ENCODE measurements at places on chromosomes 16 and 17.
A peak's percentile ranks its signal among the peaks of the same experiment; 100 is the strongest.

- DNase-seq, result no peak
Measured at GRCh38 chr16:9054460-9054859, 37.0 kb upstream of the HAPSTR1 start.

GRCh38 chr16:23182679-23183542 lies at the start of gene SCNN1G:
Gene SCNN1G (plus strand): TSS chr16:23182745. CDS start chr16:23186272, 3,527 bp downstream.
- no peak for DNase-seq

DNA sequence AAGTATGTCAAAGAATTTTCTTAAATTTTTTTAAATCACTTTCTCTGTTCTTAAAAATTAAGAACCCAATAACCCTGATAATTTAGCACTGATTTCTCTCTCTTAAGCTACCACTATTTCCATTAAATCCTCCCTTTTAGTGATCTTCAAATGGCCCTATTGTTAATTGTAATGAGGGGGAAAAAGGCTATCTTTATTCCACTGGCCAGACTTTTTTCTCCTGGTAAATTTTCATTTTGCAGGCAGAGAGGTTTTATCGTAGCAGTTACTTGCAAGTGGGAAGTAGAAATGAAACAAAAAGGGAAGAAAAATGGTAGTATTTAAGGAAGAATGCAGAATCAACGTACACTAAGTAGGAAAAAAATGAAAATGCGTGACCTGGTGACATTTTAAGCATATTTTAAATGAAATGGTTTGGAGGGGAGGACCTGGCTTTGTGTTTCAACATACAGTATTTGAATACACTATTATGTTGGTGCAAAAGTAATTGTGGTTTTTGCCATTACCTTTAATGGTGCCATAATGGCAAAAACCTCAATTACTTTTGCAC lies 224.9 kb downstream of the TANC2 start:
- no peak for DNase-seq

GRCh38 chr17:81457401-81457800 lies 55.2 kb downstream of the ACTG1 start:
- DNase-seq, result no peak

GRCh38 chr17:57833179-57833939 lies 16.5 kb downstream of the MRPS23 start:
- DNase-seq, result peak; percentile 64

GRCh38 chr16:69402439-69402838 lies 16.6 kb upstream of the TERF2 start:
- DNase-seq, result peak; percentile 13

DNA sequence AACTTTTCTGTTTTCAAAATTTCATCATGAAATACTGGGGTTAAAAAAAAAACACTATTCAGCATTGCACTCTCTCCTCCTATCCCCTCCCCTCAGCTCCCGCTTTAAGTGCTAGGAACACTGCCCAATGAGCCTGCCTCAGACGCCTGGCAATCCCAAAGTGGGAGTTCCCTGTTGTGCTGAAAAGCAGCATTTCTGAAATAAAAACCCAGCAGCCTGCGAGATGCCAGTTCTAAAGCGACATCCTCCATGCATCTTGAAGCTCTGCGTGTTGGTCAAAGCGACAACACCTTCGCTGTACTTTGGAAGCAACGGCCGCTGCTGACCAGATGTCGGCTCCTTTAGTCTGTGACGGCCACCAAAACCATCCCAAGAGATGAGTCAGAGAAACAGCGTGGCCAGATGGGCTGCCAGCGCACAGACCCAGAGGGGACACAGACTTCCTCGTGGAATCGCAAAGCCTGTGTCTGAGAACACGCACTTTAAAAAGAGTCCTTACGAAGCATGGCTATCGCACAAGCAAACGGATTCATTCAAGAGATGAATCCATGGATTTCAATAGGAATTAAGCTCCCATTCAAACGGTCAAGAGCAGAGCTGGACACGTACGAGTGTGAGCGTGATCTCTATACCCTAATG lies 32.8 kb downstream of the FBXO31 start:
- DNase-seq, result no peak

DNA sequence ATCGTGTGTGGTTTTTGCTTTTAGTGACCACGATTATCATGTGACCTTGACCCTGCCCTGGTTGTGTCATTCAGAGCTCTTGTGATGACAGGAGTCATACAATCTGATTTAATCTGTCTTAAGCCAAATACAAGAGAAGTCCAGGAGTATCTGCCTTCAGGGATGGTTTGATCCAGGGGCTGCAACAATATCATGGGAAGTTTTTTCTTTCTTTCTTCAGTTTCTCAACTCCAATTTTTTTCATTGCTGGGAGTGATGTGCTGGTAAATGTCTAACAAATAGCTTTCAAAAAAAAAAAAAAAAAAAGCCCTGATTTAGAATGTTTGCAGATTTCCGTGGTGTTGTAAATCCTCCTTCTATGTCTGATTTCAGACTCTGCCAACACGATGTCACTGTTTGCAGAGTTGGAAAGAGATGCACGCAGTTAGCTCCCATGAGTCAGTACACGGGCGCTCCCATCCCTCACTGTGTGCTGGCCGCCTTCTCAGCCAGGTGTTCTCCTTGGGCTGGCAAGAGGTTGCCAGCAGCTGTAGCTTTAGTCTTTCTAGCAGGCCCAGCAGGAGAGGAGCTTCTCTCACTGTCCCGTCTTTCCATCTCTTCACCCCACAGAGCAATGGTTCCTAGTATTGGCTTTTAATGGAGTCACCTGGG lies 229.7 kb downstream of the SNX29 start:
- DNase-seq, result no peak

- no peak for DNase-seq
Measured at GRCh38 chr16:65120831-65121721, 787 bp downstream of the CDH11 start.

- no peak for DNase-seq
Measured at GRCh38 chr17:82754297-82755208, 2.7 kb downstream of the TBCD start.

GRCh38 chr17:72416905-72417304 lies 296.1 kb downstream of the SOX9 start:
- DNase-seq, result no peak

DNA sequence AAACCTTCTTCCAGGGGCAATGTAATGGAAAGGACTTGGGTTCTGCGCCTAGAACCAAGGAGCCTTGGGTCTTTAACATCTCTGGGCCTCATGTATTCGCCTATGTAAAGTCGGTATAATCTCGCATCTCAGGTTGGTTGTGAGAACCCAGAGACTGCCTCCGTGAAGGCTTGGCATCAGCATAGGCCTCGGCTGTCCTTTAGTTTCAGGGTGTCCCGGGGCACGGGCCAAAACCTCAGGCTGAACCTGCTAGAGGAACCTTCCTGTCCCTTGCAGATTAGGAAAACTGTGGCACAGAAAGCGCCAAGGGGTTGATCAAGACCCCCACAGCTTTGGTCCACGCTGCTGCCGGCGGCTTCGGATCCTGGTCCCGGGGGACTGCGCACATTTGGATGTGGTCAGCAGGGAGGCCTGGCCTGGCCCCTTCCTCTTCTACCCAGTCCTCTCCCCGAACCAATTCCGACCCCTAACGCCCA lies 772 bp upstream of the PHAF1 start:
- DNase-seq, result no peak

GRCh38 chr16:30113711-30114333 lies 485 bp upstream of the GDPD3 start:
- DNase-seq, result no peak

DNA sequence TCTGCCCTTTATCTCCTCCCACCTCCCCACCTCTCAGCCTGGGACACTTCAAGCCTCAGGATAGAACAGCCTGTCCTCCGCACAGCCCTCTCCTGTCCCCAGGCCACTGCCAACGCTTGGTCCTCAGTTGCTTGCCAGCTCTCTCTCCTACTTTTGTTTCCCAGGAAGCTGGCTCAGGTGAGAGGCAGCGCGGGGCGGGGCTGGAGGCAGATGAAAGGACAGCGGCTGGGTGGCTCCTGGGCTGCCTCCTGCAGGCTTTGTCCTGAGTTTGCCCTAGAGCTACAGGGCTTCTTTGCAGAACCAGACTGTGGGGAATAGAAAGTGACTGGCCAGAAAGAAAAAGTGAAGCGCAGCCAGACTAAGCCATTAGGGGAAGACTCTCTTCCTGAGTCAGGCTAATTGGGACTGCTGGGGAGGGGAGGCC lies 48.2 kb upstream of the CDC42EP4 start:
- no peak for DNase-seq

DNA sequence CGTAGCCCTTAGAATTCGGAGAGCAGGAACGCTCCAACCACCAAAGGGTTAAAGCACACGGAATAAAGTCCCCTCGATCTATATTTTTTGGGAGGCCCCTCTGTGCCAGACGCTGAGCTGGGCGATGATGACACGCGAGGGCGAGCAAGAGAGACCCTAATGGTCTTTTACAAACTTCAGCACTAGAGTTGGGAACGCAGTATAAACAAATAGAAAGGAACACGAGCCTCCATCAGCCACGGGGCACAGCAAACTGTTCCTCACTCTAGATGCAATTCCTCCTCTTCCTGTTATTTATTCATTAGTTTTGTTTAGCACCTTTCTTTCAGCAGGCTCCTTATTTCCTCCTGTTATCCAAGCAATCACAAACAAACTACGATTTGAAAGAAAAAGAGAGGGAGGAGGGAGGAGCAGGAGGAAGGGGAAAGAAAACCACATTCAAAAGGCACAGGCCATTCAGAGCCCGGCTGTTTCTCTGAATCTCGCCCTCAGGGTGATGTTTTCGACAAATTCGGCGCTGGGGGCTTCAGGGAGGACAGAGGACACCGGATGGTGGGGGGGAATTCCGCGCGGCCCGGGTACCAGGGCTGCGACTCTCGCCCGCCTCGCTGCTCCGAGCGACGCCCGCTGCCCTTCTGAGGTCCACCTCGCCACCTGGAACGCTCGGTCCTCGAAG lies 1.6 kb downstream of the TOX3 start:
- no peak for DNase-seq

DNA sequence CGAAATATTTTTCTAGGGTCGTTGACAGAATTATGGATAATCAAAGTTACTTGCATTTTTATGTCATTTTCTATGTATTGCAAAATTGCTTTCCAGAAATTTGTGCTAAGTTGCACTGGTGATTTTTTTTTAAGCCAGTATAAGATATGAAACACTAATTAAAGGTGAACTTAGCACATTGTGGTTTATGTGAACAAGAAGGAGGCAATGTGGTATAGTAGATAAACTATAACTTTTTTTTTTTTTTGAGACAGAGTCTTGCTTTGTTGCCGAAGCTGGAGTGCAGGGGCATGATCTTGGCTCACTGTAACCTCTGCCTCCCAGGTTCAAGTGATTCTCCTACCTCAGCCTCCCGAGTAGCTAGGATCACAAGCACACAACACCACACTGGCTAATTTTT lies 13.2 kb downstream of the DGKE start:
- DNase-seq, result no peak

DNA sequence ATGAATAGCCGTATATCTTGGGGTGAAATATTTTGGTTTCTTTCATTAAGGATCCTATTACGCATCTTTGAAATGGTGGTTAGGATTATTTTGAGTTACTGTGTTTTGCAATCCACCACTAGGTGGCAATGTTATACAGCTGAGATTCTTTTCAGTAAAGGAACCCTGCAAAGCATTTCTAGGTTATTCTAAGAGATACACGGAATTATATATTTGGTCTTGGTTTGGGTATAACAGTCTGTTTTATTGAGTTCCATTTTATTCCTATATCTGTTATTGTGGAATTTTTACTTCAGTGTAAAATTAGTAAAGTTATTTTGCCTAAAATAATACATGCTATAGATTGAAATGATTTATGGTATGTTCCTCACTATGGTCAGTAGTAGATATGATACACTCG lies 62.9 kb upstream of the CPHXL start:
- DNase-seq, result peak; percentile 13

DNA sequence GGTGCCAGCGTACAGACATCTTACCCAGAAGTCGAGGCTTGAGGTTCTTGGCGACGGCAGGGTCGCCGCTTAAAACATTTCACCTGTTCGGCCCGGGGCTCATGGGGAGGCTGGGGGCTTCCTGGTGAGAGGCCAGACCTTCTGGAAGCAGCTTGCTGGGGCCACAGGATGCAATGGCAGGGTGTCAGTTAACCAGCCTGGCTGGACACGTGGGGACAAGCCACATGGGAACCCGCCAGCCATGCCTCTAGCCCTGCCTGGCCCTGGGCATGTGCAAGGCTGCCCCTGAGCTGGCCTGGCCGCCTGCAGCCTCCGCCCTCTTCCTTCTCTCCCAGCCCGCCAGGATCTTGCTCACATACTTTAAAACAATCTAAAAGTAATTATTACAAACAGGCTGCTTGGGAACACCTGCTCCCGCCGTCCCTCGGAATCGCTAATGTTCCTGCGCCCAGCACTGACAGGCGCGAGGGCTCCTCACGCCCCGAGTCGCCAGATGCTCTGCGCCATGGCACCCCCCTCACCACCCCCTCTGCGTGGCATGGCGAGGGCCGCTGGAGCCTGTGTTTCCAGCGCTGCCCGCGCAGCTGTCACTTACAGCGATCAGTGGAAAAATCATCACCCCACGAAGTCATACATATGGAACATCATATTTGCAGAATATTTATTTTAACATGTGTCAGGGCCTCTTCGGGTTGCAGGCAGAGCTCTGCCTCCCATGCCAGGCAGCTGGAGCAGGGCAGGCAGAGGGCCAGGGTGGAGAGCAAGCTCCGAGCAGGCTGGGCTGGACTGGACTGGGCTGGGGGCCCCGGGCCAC lies 188.7 kb upstream of the GSE1 start:
- DNase-seq, result no peak

- DNase-seq, result no peak
Measured at GRCh38 chr16:30445149-30445407, 596 bp downstream of the SEPHS2 start.

GRCh38 chr17:78628547-78629435 lies 51.6 kb upstream of the DNAH17 start:
- DNase-seq, result no peak

DNA sequence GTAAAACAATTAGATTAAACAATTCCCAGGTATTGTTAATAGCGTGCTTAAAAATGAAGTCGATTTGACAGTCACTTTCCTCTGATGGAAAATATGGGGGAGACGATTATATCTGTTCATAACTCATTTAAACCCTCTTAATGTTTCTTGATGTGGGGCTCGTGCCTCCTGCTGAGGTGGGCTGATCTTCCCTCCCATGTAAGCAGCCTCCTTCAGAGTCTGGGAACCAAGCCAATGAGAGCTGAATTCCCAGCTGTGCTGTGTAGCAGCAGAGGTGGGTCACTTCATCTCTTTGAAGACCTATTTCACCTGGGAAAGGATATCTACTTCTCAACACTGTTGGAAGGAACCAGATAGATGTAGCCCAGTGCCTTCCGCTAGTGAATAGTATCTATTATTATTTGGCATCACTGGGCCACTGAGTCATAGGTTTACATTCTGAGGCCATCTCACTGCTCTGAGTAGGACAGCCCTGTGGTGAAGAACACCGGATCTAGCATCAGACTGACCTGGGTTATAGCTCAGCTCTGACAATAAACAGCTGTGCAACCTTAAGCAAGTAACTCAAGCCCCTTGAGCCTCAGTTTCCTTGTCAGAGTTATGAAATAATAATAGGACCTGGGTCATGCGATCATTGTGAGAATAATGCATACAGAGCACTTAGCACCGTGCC lies 85.3 kb upstream of the C16orf82 start:
- DNase-seq, result no peak
